Mucosa of descending colon (tissue), 3 donors: ENCODE measurements at places on chromosomes 2 and 18.

- no peak for DNase-seq
Observed at GRCh38 chr18:57063601-57064103, 83.2 kb upstream of the BOD1L2 start.

GRCh38 chr2:42794271-42795046 is 2.1 kb upstream of the HAAO start:
- no peak for DNase-seq

- DNase-seq, result no peak
Observed at GRCh38 chr2:73187549-73187948, 14.8 kb upstream of the NOTO start.

DNA sequence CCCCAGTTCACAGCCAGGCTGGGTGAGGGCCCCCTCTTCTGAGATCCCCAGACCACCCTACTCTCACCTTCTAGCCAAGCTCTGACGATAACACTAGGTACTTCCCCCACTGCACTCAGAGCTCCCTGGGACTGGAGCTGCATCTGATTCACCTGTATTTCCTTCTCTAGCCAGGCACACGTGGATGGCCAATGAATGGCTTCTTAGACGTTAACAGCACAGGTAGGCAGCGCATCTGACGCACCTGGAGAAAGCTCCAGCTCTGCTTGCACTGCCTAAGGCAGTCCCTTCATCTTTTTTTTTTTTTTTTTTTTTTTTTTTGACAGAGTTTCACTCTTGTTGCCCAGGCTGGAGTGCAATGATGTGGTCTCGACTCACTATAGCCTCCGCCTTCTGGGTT is 48.1 kb downstream of the GALNT14 start:
- DNase-seq, result no peak

GRCh38 chr18:44197832-44198611 is 482.7 kb upstream of the SETBP1 start:
- DNase-seq, result no peak

DNA sequence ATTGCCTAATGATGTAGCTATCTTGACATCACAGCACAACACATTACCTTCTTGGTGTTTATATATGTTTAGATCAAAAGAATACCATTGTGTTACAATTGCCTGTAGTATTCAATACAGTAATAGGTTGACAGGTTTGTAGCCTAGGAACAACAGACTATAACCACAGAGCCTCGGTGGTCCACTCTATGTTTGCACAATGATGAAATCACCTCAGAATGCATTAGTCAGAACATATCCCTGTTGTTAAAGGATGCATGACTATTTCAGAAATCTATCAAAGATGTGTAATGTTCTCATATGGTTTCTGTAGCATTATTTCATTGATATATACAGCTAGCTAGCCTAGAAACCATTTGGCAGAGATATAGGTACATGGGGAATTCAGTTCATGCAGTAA is 8.9 kb downstream of the METTL5 start:
- no peak for DNase-seq

GRCh38 chr2:3481736-3482362 is 37.5 kb downstream of the ADI1 start:
- no peak for DNase-seq

- peak; percentile 44 for DNase-seq
Observed at GRCh38 chr18:79576686-79577351, 102.8 kb upstream of the CTDP1 start.

GRCh38 chr2:29063056-29063455 is 11.3 kb downstream of the PCARE start:
- no peak for DNase-seq

GRCh38 chr18:45090526-45091140 is 409.9 kb downstream of the SETBP1 start:
- no peak for DNase-seq

- DNase-seq, result no peak
Observed at GRCh38 chr2:20584399-20585358, 66.2 kb downstream of the HS1BP3 start.

DNA sequence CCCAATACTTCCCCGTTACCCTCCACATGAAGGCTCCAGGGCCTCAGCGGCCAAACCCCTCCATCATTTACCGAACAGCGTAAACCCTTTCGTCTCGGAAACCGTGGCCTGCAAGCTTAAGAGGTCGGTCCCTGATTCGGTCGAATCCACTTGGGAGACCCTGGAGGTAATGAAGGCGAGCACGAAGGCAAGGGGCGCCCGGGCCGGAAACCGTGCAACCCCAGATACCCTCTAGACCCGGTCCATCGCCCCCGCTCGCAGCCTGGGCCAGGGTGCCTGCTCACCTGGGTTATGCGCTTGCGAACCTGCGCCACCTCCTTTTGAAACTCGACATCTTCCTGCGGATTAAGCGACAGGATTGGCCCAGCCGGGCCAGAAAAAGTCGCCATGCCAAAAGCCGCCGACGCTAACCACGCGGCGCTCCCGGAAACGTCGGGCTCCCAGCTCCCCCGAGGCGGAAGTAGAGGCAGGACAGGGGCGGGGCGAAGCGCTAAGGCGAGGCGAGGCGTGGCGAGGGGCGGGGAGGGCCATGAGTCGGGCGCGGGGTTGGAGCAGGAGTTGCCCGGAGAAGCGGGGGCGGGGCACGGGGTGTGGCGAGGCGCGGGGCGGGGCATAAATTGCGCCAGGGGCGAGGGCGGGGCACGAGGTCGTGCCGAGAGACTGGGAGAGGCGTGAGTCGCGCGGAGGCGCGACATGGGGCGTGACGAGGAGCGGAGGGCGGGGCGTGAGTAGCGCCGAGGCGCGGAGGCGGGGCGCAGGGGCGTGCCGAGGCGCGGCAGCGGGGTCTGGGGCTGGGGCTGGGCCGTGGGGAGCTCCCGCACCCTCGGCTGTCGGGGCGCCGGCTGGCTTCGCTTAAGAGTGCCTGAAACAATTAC is at the start of gene NIFK:
Gene NIFK, minus strand, starts transcription at position 414 of the 875 bp plus-strand sequence. Its CDS starts 25 bp downstream, at position 389.
- peak; percentile 100 for DNase-seq

GRCh38 chr2:45743531-45744396 is 92.3 kb downstream of the PRKCE start:
- DNase-seq, result no peak

- no peak for DNase-seq
Observed at GRCh38 chr2:112958428-112959108, 19.2 kb upstream of the IL36G start.

DNA sequence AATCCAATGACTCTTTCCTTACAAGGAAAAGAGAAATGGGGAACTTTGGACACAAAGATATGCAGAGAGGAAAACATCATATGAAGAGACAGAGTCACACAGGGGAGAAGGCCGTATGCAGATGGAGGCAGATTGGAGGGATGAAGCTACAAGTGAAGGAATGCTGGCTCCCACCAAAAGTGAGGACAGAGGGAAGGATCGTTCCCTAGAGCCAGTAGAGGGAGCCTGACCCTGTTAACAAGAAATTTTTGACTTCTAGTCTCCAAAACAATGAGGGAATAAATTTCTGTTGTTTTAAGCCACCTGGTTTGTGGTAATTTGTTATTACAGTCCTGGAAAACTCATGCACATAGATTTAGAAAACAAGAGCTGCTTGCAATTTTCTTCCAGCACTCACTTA is 169.3 kb downstream of the PMAIP1 start:
- no peak for DNase-seq

DNA sequence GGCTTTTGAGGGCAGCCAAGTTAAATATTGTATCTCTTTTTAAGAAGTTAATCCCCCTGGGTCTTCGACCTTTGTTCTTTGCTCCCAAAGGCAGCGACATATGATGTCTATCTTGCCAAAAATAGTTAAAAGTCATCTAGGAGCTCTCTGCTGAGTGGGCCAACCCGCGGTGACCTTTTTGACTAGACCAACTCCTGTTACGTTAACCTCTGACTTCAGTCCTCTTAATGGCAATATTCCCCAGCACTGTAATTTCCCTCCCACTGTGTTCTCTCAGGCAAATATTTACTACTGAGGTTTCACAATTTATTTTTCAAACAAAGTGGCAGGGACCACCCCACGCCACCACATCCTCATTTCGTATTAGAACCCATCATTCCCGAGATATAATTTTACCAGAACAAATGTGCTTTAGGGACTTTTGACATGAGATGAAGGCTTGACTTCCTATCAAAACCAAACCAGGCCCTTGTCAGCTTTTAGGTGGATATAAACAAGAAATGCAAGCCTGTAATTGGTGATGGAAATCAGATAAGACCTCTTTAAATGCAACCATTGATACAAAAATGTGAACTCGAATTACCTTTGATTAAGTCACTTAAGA is 764.7 kb downstream of the SATB2 start:
- no peak for DNase-seq

- DNase-seq, result no peak
Observed at GRCh38 chr2:23377771-23378170, 7.2 kb upstream of the KLHL29 start.

GRCh38 chr2:42566837-42567321 is 1.6 kb upstream of the MTA3 start:
- DNase-seq, result no peak

GRCh38 chr2:128641421-128642080 is 322.9 kb upstream of the HS6ST1 start:
- no peak for DNase-seq

DNA sequence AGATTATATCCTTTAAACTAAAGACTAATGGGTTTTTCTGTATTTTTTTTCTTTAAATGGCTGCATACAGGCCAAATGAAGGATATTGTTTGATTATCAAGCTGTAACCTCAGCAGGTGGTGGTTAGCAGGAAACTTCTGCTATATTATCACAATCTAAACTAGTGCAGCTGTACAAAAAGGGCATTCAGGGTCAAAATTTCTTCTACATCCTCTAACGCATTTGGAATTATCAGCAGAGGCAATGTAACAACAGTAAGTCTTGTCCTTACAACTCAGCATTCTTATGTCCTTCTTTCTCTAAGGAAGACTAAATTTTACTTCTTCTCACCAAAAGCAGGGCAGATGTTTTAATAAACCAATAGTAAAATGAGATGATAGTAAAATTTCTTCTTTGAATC is 135.8 kb upstream of the FN1 start:
- DNase-seq, result no peak

GRCh38 chr2:40168032-40168431 is 283.9 kb downstream of the SLC8A1 start:
- peak; percentile 71 for DNase-seq

DNA sequence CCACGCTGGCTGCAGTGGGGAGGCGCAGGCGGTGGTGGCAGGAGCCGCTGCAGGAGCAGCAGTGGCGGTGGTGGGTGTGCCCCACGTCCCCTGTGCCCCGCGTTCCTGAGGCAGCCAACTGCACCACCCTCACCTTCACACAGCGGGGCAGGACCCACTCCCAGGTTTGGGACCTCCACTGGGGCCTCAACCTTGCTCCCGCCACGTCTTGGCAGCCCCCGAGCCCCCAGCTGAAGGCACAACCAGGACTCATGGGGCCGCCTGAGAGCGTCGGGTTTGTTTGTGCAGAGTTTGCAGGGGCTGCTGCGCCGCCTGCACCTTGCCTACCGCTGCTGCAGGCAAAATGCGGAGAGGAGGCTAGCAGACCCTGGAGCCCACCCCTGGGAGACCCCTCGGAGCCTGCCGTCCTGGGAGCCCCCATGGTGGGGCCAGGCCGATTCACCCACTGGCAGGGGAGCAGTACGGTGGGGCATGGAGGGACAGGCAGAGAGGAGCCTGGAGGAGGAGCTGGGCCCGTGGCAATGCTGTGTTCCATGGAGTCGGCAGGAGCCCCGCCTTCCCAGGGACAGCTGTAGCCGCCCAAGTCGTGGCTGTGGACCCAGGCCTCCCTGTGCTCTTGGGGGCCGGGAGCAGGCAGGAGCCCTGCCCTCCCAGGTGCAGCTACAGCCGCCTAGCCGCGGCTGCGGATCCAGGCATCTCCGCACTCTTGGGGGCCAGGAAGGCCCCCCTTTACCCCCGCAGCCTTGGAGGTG is 14.7 kb upstream of the EML6 start:
- peak; percentile 76 for DNase-seq

DNA sequence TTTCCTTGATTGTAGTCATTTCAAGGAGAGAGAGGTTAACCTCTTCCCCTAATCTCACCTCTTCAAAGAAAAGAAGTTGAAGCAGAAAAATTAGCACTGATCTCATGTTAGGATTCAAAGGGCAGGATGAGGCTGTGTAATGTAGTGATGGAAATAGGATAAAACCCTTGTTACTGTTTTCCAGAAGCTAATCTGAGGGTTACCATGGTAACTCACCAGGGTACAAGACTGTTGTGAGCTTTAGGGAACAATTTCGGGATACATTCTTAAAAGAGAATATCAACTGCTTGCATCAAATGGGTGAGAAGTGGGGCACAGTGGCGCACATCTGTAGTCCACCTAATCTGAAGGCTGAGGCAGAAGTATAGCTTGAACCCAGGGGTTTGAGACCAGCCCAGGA is 64.9 kb upstream of the SLC39A10 start:
- no peak for DNase-seq

- DNase-seq, result no peak
Observed at GRCh38 chr2:168180483-168180882, 66.9 kb downstream of the STK39 start.

DNA sequence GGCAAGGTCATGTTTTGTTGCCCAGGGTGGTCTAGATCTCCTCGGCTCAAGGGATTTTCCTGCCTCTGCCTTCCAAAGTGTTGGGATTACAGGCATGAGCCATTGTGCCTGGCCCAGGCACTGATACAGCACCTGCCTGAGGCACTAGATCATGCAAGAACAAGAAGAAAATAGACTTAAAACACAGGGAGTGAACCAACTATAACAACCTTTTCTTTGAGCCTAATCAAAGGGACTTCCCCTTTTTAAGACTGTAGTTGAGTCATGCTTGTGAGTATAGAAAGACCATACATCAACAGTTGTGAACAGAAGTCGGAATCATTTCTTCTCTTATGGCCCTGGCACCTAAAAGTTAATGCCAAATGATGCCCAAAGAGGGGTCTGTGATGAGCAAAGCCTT is 47.9 kb upstream of the MAPRE2 start:
- DNase-seq, result no peak

GRCh38 chr2:200470230-200470629 is 39.6 kb downstream of the KCTD18 start:
- no peak for DNase-seq

DNA sequence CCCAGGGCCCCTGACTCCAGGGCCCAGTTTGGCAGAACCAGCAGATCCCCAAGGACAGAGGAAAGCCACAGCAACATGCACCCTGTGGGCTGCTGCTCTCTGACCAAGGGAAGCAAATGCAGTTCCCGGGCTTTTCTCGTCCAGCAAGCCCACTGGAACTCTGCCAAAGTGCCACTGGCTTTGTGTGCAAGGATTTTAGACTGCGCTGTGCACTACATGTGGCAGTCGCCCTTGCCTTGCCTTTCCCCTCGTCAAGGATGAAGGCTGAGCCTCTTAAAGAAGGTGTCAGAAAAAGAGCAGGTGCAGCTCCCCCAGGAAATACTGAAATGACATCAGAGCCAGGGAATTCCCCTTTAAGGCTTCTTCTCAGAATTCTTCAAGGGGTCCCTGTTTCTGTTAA is 199.2 kb downstream of the TFCP2L1 start:
- DNase-seq, result peak; percentile 15

- DNase-seq, result no peak
Observed at GRCh38 chr2:44940049-44940494, 1.4 kb upstream of the SIX3 start.

- no peak for DNase-seq
Observed at GRCh38 chr2:34731292-34731691, 1132.2 kb upstream of the FAM98A start.

- no peak for DNase-seq
Observed at GRCh38 chr2:54725343-54726099, 2.1 kb downstream of the EML6 start.

GRCh38 chr18:57122936-57123510 is 23.9 kb upstream of the BOD1L2 start:
- no peak for DNase-seq
